ENCODE measurements at places on chromosomes 2 and 18.

- DNase-seq: no peak
Measured at GRCh38 chr18:3931542-3932112, 481.7 kb downstream of the TGIF1 start.

DNA sequence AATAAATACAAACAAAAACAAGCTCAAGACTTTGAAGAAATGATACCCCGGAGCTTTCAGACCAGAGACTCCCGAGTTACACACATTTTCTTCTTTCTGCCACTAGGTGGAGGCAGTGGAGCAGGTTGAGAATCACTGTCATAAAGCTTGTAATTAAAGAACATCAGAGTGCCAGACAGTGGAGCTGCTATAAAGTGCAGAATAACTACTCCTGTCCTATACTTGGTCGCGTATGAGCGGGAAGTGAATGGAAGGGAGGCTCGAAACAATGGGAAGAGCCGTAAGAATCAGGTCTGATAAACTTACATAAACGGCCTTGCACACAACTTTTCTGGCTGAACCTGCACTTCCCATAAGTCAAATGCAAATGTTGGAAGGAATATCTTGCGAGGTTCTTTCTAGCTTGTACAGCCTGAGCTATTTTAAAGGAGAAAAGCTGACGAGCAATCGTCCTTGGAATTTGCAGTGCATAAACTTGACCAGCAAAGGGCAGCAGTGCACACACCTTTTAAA, 189.0 kb downstream of the RPIA start:
- DNase-seq: peak; percentile 7

DNA sequence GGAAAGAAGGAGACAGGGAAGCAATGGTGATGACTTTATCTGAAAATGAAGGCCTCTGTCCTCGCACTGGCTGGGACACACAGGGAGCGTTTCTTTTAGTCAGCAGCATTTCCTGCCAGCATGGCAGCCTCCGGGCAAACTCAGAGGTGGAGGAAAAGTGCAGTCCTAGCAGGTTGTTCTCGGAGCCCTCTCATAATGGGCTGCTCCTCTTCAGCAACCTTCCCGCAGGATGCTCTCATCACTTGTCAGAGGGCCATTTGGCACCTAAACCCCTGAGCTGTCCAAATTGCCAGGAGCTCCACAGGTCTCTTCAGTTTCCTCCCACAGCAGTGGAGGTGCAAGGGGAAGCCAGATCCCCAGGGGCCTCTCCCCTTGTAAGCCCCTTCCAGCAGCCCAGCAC, 6.2 kb downstream of the STK39 start:
- no peak for DNase-seq

DNA sequence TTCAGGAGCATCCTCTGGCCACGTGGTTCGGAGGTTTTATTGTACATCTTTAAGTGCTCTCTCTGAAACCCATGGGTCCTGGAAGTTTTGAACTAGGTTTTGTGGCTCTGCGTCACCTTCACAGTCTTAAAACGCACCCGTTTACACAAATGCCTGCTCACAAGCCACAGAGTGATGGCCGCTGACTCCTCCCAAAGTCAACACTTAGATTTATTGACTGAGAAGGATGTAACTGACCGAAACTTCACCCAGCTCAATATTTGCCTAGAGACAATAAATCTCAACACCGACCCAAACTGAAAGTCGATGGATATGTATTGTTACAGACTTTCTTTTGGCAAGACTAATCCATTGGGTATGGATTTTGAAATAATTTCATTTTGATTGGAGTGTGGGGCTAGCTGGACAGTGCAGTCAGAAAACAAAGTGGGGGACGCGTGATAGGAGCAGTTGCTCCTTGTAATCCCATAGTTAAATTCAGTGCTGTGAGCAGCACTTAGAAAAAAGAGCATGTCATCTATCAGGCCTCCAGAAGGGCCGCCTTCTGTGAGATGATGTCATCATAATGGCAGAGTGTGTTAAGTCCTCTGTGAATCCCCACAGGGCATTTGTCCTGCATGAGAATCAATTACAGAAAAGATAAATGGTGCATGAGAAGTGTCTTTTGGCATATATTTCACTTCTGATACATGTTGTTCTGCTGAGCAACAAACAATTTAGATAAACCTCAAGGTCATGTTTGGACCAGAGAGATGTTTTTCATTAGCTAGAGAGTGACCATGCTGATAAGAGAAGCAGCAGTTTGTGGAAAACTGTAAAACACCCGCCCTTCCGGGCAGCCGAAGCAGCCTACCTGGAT, 183.7 kb downstream of the INO80D start:
- DNase-seq: no peak

DNA sequence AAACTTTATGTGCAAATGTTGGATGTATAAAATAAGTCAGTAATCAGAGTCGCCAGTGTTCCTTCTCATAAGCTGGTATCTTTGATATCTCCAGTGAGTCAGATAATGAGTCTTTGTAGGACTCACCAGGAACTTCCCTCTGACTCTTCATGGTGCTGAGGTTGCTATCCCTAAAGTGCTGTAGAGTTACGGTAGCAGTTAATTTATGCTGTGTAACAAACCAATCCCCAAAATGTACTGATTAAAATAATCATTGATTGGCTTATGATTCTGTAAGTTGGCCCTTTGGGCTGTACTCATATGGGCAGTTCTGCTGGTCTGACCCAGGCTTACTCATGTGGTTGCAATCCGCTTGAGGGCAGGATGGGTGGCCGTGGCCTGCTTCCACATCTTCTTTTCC, 43.8 kb downstream of the MAIP1 start:
- DNase-seq: no peak
